ENCODE measurements at places on chromosomes 1 and 21. TPM values are rescaled to one million over a fixed set of nuclear protein-coding genes. Genes with fewer than 3 reads are reported as not detected.

GPR161 gene
- total RNA-seq, result 31.5 TPM

TNNI3K gene
- total RNA-seq, result 3.9 TPM

MYOG gene
- total RNA-seq, result 0.09 TPM

GABPB2 gene
- 28.5 TPM for total RNA-seq

ADCY10 gene
- total RNA-seq, result 0.17 TPM

BEND5 gene
- not detected for total RNA-seq

CCDC17 gene
- total RNA-seq, result 0.79 TPM

UBXN10 gene
- not detected for total RNA-seq

Data from bronchial smooth muscle cell (primary cell).